Stimulated activated CD4-positive, alpha-beta T cell treated with anti-CD3 and anti-CD28 coated beads, Interleukin-1b, Interleukin-23, amount 100 ng/mL, for 48 hours (primary cell): ENCODE measurements at places on chromosomes 3 and 15.

DNA sequence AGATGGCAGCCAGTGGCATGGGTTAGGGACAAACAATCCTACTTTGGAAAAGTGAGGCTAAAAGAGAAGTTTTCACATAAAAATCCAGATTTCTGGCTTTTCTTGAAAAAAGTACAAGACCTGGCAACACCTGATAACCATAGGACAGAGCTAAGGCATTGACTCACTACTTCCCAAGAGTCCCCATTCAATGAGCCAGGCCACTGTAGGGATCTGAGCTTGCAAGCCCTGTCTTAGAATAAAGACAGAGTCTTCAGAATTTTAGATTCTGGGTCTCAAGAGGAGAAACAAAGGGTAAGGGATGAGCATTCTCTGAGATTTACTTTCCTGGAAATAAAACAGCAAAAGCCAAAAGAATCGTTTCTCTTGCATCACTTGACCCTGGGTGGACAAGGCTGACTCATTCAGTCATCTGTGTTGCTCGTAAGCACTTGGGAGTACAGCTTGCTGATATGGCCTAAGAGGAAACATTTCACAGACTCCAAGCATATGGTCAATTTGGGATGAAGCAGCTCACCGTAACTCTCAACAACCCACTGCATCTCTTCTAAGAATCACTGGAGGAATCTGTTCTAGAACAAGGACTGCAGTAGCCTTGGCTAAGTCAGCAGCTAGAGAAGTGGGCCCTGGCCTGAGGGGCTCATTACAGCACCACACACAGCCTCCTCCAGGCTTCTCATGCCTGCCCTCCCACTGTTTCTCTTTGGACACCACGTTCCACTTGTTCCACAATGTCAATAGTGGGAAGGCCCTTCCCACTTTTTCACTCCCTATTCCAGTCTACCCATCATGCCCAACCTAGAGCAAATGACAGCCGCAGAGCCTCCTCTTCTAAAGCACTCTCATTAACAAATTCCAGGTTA lies 86.2 kb downstream of the RFTN1 start:
- no peak for DNase-seq

DNA sequence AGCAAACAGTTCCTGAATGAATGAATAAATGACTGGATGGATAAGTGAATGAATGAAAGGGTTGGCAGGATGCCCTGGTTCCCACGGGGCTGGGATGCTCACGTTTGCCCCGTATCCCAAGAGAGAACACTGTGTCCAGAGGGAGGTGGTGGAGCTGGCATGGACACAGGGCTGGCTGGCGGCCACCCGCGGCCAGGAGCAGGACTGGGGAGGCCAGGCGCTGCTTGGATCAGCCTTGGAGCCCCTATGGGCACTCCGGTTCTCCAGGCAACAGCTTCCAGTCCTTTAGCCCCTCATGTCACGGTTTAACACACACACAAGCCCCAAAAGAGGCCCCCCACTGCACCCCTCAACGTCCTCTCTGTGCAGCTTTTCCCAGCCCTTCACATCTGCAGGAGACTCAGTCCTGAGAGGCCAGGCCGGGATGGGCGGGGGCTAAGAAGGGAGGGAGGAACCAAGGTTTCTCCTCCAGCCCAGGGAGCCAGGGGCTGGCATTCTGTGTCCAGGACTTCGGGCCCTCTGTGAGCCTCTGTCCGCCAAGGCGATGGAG lies 86.0 kb upstream of the ALDH1L1 start:
- no peak for DNase-seq

DNA sequence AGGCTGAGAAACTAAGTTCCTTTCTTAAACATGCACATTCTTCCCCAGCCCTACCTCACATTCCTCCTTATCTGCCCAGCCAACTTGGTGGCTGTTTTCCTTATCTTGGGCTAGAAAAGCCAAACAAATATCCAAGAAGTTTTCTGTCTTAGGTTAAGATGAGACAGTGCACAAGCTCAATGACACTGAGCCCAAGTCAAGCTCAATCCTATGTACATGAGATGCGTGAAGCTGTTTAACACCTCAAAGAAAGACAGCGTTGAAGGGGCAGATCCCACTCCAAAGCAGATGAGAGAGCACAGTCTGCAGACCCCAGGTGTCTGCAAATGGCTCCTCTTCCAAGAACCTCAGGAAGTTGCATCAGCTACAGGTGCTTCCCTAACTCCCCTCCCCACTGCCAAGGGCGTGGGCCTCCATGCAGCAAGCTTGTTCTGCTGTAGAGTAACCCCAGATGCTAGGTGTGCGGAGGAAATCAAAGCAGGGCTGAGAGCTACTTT lies 16.6 kb downstream of the LRRC2 start:
- no peak for DNase-seq

- peak; percentile 72 for DNase-seq
Measured at GRCh38 chr3:127547761-127548605, 42.5 kb downstream of the TPRA1 start.

- DNase-seq, result no peak
Measured at GRCh38 chr3:102192575-102192974, 242.2 kb upstream of the ZPLD1 start.

GRCh38 chr3:142027735-142028134 lies 121.6 kb downstream of the TFDP2 start:
- DNase-seq, result peak; percentile 49

DNA sequence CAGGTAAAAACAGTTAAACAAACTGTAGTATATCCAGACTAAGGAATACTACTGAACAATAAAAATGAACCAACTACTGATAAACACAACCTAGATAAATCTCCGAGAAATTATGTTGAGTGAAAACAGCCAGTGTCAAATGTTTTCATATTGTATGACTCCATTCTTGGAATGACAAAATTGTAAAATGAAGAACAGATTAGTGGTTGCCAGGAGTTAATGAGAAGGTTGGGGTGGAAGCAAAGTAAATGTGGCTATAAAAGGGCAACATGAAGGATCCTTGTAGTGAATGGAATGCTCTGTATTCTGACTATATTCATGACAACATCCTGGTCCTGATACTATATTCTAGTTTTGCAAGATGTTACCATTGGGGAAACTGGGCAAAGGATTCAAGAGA lies 27.5 kb upstream of the ACKR4 start:
- no peak for DNase-seq

DNA sequence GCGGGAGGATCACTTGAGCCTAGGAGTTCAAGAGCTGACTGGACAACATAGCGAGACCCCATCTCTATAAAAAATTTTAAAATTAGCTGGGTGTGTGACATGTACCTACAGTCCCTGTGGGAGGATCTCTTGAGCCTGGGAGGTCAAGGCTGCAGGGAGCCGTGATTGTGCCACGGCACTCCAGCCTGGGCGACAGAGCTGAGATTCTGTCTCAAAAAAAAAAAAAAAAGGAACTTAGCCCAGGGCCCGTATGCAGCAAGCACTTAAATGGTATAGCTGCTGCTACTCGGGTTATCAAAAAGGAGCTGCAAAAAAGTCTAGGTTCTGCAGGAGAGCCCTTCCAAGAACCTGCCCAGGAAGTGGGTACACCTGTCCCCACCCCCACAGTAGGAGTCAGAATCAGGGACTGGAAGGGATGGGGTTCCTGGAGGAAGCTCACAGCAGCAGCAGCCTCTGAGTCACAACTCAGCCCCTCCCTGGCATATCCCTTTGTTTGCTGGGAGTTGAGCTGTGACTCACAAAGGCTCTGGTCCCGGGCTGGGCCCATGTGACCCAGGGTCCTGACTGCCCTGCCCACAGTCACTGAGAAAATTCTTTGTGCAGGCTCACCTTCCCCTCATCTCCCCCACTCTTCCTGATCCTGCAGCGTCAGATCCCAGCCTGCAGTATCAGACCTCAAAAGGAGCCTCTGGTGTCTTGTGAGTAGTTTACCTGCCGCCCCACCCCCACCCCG lies at the start of gene SPATA12:
TSS of gene SPATA12 (plus strand) at position 576 of the 733 bp plus-strand sequence. CDS start 13,031 bp downstream, outside the sequence.
- DNase-seq, result no peak

DNA sequence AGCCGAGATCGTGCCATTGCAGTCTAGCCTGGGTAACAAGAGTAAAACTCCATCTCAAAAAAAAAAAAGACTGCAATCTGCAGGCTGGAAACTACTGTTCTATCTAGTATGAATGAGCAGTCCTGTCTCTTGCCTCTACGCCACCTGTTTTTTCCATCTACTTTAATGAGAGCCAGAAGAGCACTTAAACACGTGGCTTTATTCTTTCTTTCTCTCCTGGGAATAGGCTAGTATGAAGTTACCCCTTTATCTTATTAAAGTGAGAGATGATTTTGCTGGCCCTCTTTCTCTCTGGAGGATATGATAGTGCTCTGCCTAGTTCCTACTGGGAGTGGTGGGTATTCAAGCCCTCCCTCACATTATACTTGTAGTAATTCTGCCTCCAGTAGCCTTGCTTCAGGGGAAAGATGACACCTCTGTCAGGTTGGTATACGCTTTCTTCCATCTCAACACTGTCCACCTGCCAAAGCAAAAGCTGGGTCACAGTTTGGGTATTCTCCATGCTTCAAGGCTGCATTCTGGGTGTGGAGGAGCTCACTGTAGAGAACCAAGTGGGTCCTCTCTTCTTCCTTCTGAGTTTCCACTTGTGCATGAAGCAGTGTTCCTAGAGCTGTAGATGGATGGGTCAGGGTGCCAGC lies 17.8 kb downstream of the MAPKBP1 start:
- no peak for DNase-seq

- no peak for DNase-seq
Measured at GRCh38 chr3:189641776-189642175, 10.6 kb downstream of the TP63 start.

DNA sequence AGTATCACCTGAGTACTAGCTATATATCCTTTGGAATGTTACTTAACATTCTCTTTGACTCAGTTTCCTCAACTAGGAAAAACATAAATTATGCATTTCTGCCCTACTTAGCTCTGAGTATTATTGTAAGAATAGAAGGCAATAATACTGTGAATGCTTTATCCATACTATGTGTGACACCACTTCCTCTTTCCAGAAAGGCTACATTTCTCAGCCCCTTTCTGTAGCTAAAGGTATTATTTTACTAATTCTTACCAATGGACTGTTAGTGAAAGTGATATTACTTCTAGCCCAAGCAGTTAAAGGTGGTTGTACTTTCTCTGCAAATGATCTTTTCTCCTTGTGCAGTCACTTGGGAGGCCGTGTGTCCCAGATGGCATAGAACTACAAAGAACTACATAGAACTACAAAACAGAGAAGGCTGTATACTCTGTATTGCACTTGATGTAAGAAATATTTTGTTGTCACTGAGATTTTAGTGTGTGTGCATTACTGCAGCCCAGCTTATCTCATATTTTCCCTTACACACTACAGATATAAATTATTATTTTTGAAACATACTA lies 35.1 kb downstream of the MYH15 start:
- no peak for DNase-seq

- DNase-seq, result no peak
Measured at GRCh38 chr15:89614164-89614563, 38.9 kb downstream of the TICRR start.

DNA sequence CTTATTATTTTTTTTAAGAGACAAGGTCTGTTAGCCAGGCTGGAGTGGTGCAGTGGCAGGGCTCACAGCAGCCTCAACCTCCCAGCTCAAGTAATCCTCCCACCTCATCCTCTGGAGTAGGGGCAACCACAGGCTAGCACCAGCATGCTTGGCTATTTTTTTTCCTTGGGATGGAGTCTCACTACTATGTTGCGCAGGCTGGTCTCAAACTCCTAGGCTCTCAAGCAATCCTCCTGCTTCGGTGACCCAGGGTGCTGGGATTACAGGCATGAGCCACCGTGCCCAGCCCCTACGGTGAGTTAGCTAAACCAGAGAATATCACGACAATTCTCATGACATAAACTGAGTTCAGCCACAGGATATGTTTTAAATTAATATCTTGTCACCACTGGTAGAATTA lies 2.0 kb downstream of the DCUN1D1 start:
- no peak for DNase-seq

DNA sequence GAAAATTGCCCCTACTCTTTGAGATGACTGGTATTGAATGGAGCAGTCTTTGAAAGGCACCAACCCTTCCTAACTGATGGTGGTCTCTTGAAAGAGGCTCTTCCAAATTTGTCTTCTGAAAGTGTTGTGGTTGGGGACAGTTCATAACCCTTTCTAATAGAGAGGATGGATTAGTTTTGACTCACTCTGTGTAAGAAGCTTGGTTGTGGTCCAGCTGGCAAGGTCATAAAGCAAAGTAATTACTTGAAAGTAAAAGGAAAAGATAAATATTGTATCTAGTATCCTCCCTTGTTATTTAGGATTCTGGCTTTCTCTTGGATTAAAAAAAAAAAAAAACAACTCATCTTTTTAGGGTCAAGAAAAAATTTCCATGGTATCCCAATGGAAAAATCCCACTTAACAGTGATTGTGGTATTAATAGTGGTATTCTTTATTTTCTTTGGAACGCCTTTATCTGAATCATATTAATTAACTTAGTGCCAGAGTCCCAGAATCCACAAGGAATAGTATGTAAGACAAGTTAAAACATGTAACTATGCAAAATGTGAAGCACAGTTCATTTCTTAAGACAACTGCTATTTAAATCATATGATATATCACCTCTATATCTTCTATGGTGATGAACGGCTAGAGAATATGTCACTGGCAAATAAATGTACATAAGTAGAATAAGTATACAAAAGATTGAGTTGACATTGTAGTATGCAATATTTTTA lies 469.3 kb upstream of the CDIN1 start:
- DNase-seq, result no peak

- no peak for DNase-seq
Measured at GRCh38 chr3:151351648-151352047, 22.3 kb upstream of the P2RY13 start.

GRCh38 chr3:72077473-72078259 lies 292.7 kb upstream of the PROK2 start:
- no peak for DNase-seq

- DNase-seq, result peak; percentile 44
Measured at GRCh38 chr3:71360764-71361163, 222.8 kb downstream of the FOXP1 start.

GRCh38 chr3:110894574-110894973 lies 177.0 kb upstream of the NECTIN3 start:
- no peak for DNase-seq

- DNase-seq, result no peak
Measured at GRCh38 chr3:73427048-73427706, 197.6 kb downstream of the PDZRN3 start.

- no peak for DNase-seq
Measured at GRCh38 chr3:79019137-79019923, 748.5 kb downstream of the ROBO1 start.

GRCh38 chr3:79018671-79019136 lies 749.1 kb downstream of the ROBO1 start:
- no peak for DNase-seq

- no peak for DNase-seq
Measured at GRCh38 chr3:14688525-14688924, 13.6 kb downstream of the C3orf20 start.

DNA sequence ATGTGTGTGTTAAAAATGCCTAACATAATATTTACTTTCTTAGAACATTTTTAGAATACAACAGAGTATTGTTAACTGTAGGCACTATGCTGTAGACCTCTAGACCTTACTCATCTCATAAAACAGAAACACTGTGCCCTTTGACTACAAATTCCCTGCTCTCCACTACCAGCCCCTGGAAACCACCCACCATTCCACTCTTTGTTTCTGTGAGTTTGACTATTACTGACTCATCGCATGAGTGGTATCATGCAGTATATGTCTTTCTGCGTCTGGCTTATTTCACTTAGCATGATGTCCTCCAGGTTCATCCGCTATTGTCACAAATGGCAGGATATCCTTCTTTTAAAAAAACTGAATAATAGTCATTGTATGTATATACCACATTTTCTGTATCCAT lies 216.7 kb upstream of the CFAP20DC start:
- DNase-seq, result no peak
